Body of pancreas (tissue), 4 donors: ENCODE measurements at places on chromosomes 3 and 15. TPM values are rescaled to one million over a fixed set of nuclear protein-coding genes. Genes with fewer than 3 reads are reported as not detected.

PIERCE2 gene
- 2.1 TPM for total RNA-seq

EPHB1 gene
- 1.3 TPM for total RNA-seq

CHRM5 gene
- total RNA-seq, result not detected

ERICH6 gene
- total RNA-seq, result not detected

CADPS gene
- total RNA-seq, result 22.1 TPM

DNA sequence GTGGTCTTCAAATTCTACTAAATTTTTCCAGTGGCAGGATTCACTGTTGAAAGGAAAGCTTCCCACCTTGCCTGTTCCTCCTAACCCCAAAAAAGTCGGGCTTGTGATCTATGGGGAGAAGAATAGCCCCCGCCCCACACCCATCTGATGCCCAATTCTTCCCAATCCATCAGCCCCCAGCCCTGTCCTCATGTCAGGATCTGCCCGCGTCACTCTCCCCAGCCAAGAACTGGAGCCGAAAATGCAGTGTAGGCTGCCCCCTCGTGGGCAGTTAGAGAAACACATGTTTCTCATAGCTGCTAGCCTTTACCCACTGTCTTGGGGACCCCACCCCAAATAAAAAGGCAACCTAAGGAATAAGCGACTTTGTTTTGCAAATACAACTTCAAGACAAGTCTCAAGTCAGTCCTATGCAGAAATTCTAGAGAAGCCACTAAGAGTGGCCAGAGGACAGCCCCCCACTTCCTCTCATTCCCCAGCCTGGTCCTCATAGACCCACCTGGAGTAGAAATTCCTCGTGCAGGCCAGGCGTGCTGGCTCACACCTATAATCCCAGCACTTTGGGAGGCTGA is 13.0 kb upstream of the CSK start:
- no peaks in the 10 kb centered on the region for H3K27me3 ChIP-seq
- H3K27ac ChIP-seq, result no peak overlapping the region
- H3K36me3 ChIP-seq, result no peaks in the 10 kb centered on the region
- peaks cover 6% of the 10 kb centered on the region for H3K4me1 ChIP-seq

DNA sequence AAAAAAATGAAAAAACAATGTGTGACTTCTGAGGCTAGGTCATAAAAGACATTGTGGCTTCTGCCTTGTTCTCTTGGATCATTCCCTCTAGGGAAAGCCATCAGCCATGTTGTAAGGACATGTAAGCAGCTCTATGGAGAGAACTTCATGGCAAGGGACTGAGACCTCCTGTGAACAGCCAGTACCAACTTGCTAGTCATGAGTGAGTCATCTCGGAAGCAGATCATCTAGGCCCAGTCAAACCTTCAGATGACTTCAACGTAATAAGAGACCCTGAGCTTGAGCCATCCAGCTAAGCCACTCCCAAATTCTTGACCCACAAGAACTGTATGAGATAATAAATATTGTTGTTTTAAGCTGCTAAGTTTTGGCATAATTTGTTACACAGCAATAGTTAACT is 4.9 kb downstream of the MON1A start:
- H3K36me3 ChIP-seq, result no peaks in the 10 kb centered on the region
- no peak overlapping the region for H3K27ac ChIP-seq
- no peak overlapping the region for H3K4me3 ChIP-seq
- no peak for DNase-seq

DNAH1 gene
- total RNA-seq, result 6.0 TPM

- H3K36me3 ChIP-seq, result peaks cover 10% of the 10 kb centered on the region
- H3K27me3 ChIP-seq, result no peaks in the 10 kb centered on the region
- peaks cover 46% of the 10 kb centered on the region for H3K4me1 ChIP-seq
Measured at GRCh38 chr3:126472277-126473006, 3.2 kb downstream of the ZXDC start.

DNA sequence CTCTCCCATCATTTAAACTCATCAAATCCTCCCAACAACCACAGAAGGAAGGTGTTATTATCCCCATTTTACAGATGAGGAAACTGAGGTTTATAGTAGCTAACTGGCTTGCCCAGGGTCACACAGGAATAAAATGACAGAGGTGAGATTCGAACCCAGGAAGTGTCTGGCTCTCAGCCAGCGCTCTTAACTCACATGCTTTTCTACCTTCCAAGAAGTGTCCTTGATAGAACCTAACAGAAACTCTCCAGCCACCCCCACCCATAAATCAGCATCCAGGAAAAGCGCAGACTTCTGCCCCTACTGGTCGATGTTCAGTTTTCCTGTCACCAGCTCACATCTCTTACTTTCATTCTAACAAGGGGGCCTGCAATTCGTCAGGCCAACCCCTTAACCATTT is 51.7 kb downstream of the SPATA12 start:
- no peaks in the 10 kb centered on the region for H3K36me3 ChIP-seq
- DNase-seq, result no peak
- no peak overlapping the region for H3K4me3 ChIP-seq

DNA sequence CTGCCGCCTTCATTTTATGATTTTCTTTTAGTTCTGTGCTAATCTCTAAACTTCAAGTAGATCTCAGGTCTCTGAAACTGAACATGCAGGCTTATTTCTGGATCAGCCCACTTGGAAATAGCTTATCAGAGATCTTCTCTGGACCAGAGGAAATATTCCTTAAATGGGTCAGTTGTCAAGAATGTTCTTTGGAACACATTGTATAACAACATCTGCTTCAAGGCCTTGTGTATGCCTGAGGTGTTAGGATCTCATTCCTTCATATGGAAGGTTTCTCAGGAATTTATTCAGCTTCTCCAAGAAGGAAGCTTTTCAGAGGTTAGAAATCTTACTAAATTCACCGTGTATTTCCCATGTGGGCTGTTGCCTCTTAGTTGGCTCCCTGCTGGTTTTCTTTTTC is 47.4 kb downstream of the SYN2 start:
- no peak for DNase-seq
- H3K27me3 ChIP-seq, result no peaks in the 10 kb centered on the region
- no peak overlapping the region for H3K4me3 ChIP-seq
- no peaks in the 10 kb centered on the region for H3K4me1 ChIP-seq
- H3K36me3 ChIP-seq, result no peaks in the 10 kb centered on the region

MAP4 gene
- 101 TPM for total RNA-seq

GRCh38 chr15:101167753-101168462 is 83.9 kb downstream of the CHSY1 start:
- H3K27me3 ChIP-seq, result no peaks in the 10 kb centered on the region
- no peaks in the 10 kb centered on the region for H3K36me3 ChIP-seq
- peaks cover 17% of the 10 kb centered on the region for H3K4me1 ChIP-seq
- H3K4me3 ChIP-seq, result no peak overlapping the region
- peak; percentile 29 for DNase-seq

DNA sequence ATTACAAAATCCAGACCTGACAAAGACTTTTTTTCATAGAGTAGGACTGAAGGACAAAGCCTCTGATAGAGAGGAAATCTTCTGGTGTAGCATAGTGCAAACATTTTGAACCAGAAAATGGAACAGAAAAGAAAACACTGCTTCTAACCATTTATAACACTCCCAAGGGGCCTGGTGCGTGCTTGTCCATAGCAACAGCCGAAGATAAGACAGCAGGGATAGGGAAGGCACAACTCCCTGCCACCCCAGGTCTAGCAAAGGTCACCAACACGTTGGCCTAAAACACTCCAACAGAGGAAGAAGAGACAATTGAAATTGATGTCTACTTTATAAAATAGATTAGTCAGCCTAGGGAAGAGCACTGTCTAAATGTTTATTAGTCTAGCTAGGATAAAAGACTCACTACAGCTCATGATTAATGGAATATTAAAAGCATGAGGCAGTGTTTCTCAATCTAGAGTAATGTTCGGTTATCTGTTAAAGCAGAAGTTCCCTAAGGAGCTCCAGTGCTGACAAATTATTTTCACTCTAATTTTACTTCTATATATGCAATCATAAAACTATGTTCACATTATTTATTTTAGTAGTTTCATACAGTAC is 145.2 kb downstream of the P3H2 start:
- H3K27me3 ChIP-seq, result no peaks in the 10 kb centered on the region
- no peak overlapping the region for H3K27ac ChIP-seq
- no peak overlapping the region for H3K4me3 ChIP-seq
- DNase-seq, result no peak

DNA sequence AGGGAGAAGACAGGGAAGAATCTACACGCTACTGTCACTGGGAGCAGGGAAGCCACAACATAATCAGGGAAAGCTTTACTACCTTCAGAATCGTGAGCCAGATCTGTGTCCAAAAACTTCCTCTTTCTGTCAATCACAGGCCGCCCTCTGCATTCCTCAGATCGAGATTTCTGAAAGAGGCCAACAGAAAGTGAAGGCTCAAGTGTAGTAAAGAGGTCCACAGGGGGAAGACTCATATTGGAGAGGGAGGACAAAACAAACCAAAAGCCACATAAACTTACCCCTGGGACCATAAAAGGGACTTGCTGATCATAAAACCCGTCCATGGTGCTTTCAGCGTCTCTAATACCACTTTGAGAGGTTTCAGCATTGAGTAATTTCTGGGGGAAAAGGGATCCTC is 3.3 kb downstream of the ETV5 start:
- no peaks in the 10 kb centered on the region for H3K36me3 ChIP-seq
- peaks cover 40% of the 10 kb centered on the region for H3K4me1 ChIP-seq
- H3K4me3 ChIP-seq, result no peak overlapping the region
- H3K27me3 ChIP-seq, result no peaks in the 10 kb centered on the region

GRCh38 chr3:16589867-16590624 is 15.2 kb downstream of the DAZL start:
- H3K27ac ChIP-seq, result no peak overlapping the region
- no peak for DNase-seq
- no peaks in the 10 kb centered on the region for H3K27me3 ChIP-seq
- H3K4me3 ChIP-seq, result no peak overlapping the region
- H3K36me3 ChIP-seq, result no peaks in the 10 kb centered on the region

CYP8B1 gene
- not detected for total RNA-seq

DNA sequence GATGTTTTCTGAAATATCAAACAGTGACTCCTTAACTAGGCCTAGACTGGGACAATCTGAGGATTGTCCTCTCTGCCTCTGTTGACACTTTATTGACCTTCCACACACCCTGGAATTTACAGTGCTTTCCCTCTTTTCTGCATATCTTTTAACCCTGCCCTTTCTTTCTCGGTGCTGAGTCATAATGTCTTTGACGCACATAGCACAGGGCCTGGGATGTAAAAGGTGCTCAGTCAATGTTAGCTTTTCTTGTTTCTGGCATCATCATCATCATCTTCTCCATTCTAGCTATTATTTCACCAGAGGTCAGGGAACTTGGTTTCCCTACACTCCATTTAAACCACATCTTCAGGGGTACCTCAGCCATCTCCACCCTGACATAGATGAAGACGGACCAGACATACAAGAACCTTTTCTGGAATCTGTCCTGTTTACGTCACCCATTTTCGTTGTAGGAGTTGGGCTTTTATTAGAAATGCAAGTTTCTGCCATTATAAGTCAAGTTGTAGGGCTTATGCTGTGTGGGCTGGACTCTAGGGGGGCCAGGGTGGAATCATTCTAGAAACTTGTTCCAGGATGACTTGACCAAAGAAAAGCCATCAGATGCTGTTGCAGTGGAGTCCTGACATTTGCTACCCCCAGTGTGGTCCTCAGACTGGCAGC is 46.6 kb downstream of the ZBTB38 start:
- peaks cover 1% of the 10 kb centered on the region for H3K36me3 ChIP-seq
- H3K4me1 ChIP-seq, result peaks cover 66% of the 10 kb centered on the region
- no peak overlapping the region for H3K4me3 ChIP-seq
- H3K27ac ChIP-seq, result peak overlapping the region; percentile 96

FBXL22 gene
- total RNA-seq, result not detected

DNA sequence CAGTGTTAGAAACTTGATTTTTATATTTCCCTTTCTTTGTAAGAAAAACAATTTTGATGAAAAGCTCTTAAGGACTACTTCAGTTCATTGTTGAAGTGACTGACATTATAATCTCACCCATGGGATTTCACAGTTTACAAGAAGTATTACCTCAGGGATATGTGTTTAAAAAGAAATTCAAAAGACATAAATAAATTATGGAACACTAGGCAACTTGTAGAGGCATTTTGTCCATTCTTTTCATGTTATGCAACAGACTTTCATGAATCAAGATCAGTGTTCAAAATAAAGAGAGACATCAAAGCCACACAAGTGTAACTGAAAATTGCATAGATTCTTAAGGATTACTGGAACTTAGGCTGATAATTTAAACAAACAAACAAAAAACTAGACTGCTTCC is 196.8 kb upstream of the AGTR1 start:
- H3K4me3 ChIP-seq, result no peak overlapping the region
- no peak for DNase-seq
- H3K36me3 ChIP-seq, result no peaks in the 10 kb centered on the region
- no peak overlapping the region for H3K27ac ChIP-seq
- no peaks in the 10 kb centered on the region for H3K27me3 ChIP-seq

- H3K4me3 ChIP-seq, result no peak overlapping the region
- no peak overlapping the region for H3K27ac ChIP-seq
- H3K4me1 ChIP-seq, result peaks cover 14% of the 10 kb centered on the region
- no peaks in the 10 kb centered on the region for H3K36me3 ChIP-seq
Measured at GRCh38 chr3:128768471-128768870, 42.5 kb downstream of the RAB7A start.

DNA sequence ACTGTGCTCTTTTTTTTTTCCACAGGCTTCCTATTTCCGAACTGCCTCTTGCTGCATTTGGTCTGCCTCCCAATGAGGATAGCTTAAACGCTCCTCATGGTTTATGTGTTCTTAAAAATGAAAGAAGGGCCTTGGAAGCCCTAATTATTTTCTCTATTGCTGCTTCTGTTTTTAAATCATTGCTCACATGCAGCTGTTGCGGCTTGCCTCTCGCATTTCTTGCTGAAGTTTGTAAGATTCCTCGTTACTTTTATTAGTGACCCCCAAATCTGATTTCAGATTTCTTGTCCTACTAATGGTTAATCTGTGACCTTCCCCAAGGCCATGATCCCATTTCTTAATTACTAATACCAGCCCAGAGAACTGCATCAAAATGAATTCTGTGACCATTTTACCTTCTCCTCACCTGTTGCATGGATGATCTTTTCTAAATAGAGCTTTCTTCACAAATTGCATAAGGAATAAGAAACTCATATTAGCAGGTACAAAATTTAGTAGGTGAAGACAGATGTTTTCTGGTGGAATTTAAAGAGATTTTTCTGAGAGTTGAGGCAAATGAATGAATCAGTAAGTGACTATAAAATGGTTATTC is 1.8 kb downstream of the UBE2E1 start:
- H3K4me3 ChIP-seq, result no peak overlapping the region
- peak overlapping the region; percentile 18 for H3K27ac ChIP-seq
- H3K36me3 ChIP-seq, result no peaks in the 10 kb centered on the region
- H3K4me1 ChIP-seq, result peaks cover 23% of the 10 kb centered on the region
- no peak for DNase-seq

EPHA6 gene
- 2.0 TPM for total RNA-seq
